ENCODE measurements at places on chromosomes 2 and 18.

DNA sequence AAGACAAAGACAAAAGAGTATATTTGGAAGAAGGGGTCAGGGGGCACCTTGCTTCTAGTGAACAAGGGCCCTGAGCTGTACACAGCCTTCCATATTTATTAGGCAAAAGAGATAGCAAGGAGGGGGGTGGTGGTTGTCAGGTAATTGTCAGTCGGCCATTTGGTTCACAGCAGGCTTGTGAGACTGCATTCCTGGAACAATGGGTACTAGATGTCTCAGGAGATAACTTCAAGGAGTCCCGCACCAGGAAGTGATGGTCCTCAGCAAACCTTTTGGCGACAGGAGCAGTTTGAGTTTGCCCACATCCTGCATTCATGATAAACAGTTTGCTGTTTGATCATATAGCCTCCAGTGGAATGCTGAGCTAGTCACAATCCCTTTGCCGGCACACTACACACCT, 376.4 kb upstream of the RAB12 start:
- DNase-seq = no peak

- DNase-seq = peak; percentile 87
Measured at GRCh38 chr2:15890936-15891905, 49.1 kb upstream of the MYCN start.

DNA sequence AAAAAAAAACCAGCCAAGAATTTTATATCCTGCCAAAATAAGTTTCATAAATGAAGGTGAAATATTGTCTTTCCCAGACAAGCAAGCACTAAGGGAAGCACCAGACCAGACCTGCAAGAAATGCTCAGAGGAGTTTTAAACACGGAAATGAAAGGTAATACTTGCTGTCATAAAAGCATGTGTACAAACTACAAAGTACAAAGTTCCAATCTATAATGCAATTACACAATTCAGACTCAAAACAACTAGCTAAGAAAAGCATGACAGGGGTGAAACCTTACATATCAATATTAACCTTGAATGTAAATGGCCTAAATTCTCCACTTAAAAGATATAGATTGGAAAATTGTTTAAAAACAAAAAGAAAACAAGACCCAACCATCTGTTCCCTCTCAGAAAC, 45.0 kb upstream of the ASXL3 start:
- no peak for DNase-seq

DNA sequence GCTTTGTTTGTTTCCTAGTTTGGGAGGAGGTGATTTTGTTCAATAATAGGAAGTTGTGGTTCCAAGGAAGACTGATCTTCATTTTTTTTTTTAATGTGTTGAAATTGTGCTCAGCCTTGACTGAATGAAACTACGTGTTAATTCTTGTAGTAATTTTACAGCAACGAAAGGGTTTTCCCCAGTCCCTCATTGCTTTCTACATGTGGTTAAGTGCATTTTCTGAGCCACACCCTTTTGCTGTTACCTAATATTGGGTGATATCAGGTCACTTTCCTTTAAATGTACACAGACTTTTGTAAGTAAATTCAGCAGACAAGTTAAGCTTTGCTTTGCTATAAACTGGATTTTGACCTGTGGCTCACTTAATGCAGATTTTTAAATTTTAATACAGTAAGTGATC, 73.6 kb downstream of the OTX1 start:
- peak; percentile 4 for DNase-seq

DNA sequence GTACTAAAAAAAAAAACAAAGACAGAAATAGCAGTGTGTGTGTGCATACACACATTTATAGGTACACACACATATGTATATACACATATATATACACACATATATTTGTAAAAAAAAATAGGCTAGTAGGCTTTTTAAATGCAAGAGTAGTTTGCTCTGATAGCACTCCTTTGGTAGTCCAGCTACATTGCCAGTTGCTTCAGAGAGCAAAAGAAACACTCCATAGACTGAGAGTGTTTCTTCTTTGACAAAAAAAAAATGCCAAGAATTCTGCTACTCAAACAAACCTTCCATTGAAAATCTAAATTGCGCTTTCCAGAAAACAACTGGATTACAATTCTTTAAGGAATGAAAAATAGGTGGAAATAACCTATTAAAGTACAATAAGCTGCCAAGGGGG, 365.9 kb upstream of the GALNT5 start:
- no peak for DNase-seq

DNA sequence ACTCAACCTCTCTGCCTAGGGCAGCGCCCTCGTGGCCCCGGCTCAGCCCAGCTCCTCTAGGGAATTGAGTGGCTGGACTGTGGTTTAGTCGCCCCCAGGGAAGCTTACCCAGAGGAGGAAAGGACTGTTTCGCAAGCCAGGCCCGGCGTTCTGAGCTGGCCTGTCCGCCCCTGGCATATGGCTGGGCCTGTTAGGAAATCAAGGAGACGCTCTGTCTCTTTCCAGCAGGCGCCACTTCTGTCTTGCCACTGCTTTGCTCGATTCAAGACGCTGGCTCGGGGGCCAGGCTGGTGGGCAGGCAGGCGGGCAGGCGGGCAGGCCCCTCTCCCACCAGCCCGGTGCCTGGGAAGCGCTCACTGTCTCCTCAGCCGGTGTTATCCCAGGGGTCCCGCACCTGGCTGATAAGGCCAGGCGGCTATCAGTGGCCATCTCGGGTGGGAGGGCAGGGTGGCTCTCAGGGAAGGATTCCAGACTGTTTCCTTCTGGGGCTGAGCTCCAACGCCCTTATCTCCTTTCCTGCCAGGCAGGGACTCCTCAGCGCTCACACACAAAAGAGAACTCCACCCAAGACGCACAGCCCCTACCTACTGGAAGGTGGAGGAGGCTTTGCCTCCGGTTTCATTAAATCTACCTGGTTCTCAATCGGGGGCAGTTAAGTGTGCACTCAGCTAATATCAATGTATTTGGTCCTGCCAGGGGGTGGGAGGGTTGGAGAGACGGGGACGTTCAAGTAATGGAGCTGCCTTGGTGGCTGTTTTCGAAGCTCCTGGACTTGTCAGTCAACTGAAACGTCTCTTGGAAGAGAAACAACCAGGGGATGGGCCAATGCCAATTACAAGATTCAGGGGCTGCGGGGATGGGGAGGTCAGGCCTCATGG, 109.1 kb downstream of the SMAD7 start:
- peak; percentile 54 for DNase-seq

GRCh38 chr2:204031056-204031455, 94.5 kb downstream of the ICOS start:
- no peak for DNase-seq

- DNase-seq = no peak
Measured at GRCh38 chr2:29597035-29597434, 324.4 kb downstream of the ALK start.

GRCh38 chr2:105806996-105807395, 62.3 kb downstream of the NCK2 start:
- DNase-seq = no peak

DNA sequence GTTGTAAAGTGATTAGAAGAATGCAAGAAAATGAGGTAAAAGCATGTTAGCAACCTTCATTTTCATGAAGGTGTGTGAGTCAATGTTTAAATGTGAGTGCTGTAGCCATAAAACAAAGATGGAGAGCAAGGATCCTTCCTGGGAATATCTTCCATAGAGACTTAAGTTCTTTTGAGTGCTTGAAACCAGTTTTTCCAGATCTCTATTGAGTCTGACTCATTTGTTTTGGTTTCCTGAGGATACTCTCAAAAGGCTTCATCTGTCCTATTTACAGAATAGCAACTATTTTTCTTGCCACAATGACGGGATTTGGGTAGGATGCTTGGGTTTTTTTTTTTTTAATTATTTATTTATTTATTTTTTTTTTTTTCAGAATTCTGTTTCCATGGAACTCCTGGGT, 45.9 kb upstream of the ASB1 start:
- DNase-seq = no peak

DNA sequence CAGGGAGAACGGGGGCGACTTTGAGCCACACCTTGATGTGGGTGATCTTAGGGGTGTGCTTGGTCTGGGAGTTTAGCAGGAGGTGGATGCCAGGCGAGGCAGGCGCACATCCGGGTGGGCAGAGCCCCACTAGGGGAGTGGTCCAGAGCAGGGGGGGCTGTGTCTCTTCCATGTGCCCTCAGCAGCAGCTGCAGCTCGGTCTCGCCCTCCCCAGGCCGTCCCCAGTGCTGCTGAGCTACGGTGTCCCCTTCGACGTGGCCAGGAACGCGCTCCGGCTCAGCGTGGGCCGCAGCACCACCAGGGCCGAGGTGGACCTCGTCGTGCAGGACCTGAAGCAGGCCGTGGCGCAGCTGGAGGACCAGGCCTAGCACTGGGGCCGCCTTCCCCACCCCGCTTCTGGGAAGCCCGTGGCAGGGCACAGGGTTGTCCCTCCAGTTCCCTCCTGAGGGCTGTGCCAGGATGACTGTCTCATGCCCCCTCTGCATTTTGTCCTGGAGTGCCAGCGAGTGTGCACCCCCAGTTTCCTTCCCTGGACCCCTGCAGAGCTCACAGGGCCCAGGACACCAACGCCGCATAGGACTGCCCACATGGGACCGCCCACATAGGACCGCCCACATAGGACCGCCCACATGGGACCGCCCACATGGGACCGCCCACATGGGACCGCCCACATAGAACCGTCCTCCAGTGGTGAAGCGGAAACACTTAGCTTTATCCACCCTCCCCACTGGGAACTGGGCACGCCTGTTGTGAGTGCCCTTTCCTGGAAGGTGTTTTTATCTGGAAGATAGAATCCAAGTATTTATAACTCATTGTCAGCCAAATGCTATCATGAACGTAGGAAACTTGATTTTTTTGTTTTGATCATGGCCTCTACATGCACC, 1.9 kb upstream of the ESPNL start:
- peak; percentile 73 for DNase-seq

- no peak for DNase-seq
Measured at GRCh38 chr18:56000041-56000440, 412.0 kb upstream of the TCF4 start.

GRCh38 chr2:207149249-207150213, 16.2 kb downstream of the KLF7 start:
- DNase-seq = no peak

DNA sequence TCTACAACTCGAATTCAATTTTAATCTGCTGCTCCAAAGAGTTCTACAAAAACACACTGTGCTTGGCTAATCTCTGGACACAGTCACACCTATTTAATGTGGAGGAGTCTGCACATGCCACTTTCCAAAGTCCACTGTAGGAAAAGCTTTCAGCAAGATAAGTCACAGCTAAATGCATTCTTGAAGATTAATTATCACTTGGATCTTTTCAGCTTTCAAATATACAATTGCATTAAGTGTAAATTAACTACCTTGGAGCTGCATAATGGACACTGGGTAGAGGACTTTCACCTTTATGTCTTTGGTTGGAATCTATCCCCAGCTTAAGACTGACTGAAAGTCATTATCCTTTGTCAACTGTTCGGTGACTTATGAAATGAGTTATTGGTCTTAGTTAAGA, 565.1 kb downstream of the PIK3C3 start:
- no peak for DNase-seq

DNA sequence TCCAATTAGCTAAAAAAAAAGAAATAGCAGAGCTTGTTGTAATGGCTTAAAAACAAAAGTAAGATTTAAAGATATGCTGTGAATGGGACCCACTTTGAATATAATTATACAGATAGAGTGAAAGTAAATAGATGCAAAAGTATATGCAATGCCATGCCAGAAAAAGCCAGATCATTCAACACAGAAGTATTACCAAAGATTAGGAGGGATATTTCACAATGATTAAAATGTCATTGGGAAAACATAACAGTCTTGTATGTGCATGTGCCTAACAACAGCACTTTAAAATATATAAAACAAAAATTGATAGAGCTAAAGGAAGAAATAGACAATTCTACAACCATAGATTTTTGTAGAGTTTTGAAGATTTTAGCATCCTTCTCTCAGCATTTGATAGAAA, 19.9 kb upstream of the SIGLEC15 start:
- no peak for DNase-seq

DNA sequence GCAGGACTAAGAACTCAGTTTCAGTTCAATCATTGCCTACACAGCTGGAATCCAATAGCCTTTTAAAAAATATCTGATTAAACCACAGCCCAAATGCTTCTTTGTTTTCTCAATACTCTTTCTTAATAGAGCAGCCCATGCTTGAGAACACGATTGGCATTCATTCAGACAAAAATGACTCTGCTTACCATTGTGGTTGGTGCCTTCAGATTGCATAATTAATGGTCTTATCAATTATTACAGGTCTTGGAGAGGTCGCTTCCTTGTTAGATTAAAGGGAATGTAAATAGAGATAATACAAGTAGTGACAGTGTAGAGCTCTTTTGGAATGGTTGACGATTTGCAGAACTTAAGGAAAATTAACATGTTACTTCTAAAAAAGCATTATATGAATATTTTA, 107.2 kb downstream of the RNF152 start:
- no peak for DNase-seq

DNA sequence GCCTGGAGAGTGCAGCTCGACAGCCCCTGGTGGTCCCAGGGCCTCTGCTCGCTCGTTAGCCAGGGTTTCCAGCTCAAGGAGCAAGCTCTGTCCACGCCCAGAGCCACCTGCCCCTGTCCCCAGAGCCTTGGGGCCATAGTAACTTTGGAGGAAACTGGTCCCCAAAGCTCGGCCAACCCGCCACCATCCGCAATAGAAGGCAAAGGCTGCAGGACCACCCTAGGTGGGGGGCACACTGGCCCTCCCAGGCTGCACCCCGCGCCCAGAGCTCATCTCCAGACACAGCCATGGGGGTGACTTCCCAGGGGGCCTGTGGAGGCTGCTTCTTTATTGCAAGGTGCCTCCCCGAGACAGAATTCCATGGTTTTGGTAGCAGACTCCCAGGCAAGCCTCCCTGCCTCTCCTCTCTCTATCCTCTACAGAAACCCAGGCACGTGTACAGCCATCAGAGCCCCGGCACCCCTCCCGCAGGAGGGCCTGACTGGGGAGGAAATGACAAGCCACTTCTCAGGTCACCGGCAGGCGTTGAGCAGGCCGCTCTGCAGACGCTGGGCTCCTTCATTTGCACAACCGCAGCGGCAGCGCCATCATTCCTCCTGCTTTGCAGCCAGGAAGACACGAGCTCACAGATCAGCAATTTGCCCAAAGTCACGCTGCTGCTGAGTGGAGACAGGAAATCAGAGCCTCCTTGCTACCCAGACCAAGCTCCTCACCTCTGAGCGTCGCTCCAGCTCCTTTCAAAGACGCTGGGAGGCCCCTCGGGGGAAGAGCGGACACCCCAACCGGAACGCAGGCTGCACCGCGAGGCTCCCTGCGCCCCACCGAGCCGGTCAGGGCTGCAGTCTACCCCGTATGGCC, 80.2 kb downstream of the NDUFA10 start:
- no peak for DNase-seq

All from NCI-H226 (cell line).